CD8-positive, alpha-beta T cell (primary cell): ENCODE measurements at places on chromosomes 12 and 14. TPM values are rescaled to one million over a fixed set of nuclear protein-coding genes. Genes with fewer than 3 reads are reported as not detected.

CACNA1C gene
- 0.11 TPM for total RNA-seq

PSMA3 gene
- 106 TPM for total RNA-seq

TBX3 gene
- not detected for total RNA-seq

SYNDIG1L gene
- not detected for total RNA-seq

VSX2 gene
- total RNA-seq, result not detected

GYS2 gene
- not detected for total RNA-seq

TSPAN19 gene
- not detected for total RNA-seq

IL31 gene
- not detected for total RNA-seq

RIPK3 gene
- total RNA-seq, result 17.6 TPM

GPD1 gene
- 0.50 TPM for total RNA-seq

OLR1 gene
- total RNA-seq, result not detected

FAR2 gene
- total RNA-seq, result 0.86 TPM

IQSEC3 gene
- total RNA-seq, result 6.7 TPM

TRIM9 gene
- total RNA-seq, result 0.64 TPM

OTX2 gene
- not detected for total RNA-seq

NANOG gene
- total RNA-seq, result not detected

BMAL2 gene
- total RNA-seq, result not detected

HVCN1 gene
- 3.8 TPM for total RNA-seq

SIX6 gene
- total RNA-seq, result not detected

GEMIN2 gene
- 14.0 TPM for total RNA-seq

LYZ gene
- total RNA-seq, result 4.3 TPM

POLE2 gene
- 0.33 TPM for total RNA-seq

TEX52 gene
- not detected for total RNA-seq

DCAF4 gene
- 21.9 TPM for total RNA-seq

KRT83 gene
- total RNA-seq, result not detected

PTPRB gene
- total RNA-seq, result not detected
